SK-MEL-5 (cell line): ENCODE measurements at places on chromosomes 3 and 15.
A peak's percentile ranks its signal among the peaks of the same experiment; 100 is the strongest.

GRCh38 chr3:2655229-2655701 is 454.9 kb downstream of the IL5RA start:
- DNase-seq, result no peak

DNA sequence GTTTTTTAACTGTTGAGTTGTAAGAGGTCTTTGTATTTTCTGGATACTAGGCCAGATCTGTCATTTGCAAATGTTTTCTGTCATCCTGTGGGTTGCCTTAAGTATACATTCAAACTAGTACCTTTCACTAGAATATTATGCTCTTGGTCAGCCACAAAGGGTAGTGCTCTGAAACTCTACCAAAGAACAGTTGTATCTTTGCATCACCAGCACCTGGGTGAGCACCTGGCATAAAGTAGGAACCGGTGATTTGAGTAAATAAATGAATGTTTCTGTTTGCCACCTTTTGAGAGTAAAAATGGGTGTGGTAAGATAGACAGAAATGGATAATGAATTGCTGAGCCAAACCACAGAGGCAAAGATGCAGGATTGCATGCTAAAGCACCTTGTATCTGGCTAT is 98.7 kb downstream of the SLCO3A1 start:
- DNase-seq, result no peak

DNA sequence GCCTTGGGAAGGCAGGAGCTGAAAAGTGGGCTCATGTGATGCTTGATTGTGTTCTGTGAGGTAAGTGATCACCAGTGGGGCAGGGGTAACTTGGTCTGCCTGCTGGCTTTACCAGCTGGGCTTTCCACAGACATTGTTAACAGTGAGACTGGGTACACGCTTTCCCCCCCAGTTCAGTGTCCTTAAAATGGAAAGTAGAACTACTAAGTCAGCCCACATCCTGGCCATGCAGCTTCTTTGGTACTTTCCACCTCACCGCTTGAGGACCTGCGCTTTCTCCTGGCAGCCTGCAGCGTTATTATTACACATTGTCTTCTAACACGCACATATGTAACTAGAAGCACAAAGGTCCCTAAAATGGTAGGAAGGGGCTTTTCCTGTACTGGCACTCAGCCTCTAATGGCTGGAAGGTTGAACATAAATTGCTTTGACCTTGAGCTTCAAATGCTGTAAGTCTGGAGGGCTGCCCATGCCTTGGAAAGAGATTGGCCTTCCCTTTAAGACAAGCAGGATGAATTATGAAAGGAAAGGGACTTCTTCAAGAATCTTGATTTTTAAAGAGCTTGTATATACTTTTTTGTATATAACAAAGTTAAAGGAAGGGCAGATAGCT is 216.1 kb upstream of the ROPN1 start:
- DNase-seq, result no peak

DNA sequence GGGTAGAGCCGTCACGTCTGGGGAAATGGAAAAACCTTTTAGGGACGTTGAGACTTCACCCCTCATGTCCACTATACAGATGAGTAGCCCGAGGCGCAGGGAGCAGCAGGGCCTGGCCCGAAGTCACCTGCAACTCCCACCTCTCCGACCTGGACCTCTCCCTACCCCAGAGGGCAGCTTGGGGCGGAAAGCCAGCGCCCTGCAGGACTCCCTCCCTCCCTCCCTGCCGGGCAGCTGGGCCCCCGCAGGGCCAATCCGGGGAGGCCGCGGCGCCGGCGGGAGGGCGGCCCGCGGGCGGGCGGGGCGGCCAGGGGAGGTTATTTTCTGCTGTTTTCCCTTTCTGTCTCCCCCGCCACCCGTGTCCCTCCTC is 2.0 kb downstream of the WNT7A start:
- no peak for DNase-seq

DNA sequence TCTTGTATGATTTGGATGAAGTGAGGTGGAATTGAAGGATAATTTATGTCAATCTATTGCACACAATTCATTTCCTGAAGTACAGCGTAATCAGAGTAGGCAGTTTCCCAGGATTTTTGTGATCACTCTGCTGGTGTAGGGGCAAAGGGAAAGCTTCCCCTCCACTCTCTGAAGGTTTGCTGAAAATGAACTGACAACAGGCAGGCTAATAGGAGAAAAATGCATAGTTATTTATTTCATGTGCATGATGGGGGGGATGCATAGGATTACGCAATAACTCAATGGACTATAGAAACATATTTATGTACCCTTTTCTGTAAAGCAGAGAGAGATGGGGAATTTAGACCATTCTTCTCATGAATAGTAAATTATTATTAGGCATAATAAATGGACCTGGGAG is 872.9 kb downstream of the NAALADL2 start:
- no peak for DNase-seq

DNA sequence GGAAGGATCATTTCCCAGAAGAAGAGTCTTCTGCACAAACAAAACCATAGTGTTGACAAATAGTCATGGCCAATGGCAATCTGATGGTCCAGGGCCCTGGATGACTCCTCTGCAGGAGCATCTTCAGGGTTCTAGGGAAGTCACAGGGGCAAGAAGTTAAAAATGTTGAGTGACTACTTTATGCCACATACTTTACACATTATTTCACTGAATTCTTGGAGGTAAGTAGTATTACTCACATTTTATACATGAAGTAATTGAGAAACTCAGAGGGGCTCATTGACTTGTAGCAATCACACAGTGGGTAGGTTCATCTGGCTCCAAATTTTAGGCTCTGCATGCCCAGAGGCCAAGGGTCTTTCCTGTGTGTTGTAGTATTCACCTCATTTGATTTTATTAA is 430.2 kb upstream of the MCTP2 start:
- DNase-seq, result no peak

DNA sequence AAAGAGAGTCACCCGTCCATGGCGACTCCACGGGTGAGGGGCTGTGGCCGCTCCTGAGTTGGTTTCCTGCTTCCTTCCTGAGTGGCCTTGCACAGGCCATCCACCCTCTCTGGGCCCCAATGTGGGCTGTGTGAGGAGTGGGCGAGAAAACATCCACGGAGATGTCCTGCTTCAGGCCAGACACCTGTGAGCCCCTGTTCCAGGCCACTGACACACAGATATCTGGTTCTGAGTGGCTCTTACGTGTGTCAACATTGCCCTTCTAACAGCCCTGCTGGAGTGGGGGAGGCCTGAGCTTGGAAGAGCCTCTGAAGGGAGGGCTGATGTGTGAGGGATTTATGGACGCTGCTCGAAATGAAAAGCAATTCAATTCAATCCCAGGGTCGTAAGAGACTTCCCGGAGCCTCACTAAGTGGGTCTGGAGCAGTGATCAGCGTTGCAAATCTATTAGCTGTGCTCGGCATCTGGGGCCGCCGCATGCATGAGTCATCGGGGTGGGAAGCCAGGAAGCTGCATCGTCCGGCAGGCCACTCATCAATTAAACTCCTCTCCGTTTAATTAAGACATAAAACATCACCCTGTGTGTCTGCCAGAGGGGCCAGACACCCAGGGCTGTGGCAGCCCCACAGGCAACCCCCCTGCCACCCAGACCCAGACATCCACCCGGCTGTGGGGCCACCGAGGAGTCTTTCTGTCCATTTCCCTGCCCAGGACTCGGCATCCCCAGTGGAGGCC is 20.0 kb upstream of the PRR23E start:
- DNase-seq, result no peak

GRCh38 chr15:38058596-38059075 is 124.2 kb downstream of the TMCO5A start:
- DNase-seq, result no peak

- peak; percentile 24 for DNase-seq
Observed at GRCh38 chr3:160133757-160134156, 91.5 kb upstream of the C3orf80 start.

GRCh38 chr15:96121086-96121920 is 209.2 kb upstream of the NR2F2 start:
- no peak for DNase-seq

DNA sequence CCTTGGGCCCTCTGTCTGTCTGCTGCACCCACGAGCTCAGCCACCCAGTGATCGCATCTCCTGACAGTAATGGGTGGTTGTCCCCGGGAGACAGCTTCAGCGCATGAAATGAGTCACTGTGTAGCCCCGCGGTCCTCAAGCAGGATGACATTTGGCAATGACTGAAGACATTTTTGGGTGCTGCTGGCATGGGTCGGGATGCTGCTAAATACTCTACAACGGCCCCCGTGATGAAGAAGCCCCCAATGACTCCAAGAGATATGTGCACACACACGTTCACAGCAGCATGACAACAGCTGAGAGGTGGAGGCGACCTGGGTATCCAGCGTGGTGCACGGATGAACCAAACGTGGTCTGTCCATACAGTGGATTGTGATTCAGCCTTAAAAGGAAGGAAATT is 17.4 kb upstream of the ZXDC start:
- DNase-seq, result no peak

- no peak for DNase-seq
Observed at GRCh38 chr3:77799278-77799677, 759.4 kb downstream of the ROBO2 start.

DNA sequence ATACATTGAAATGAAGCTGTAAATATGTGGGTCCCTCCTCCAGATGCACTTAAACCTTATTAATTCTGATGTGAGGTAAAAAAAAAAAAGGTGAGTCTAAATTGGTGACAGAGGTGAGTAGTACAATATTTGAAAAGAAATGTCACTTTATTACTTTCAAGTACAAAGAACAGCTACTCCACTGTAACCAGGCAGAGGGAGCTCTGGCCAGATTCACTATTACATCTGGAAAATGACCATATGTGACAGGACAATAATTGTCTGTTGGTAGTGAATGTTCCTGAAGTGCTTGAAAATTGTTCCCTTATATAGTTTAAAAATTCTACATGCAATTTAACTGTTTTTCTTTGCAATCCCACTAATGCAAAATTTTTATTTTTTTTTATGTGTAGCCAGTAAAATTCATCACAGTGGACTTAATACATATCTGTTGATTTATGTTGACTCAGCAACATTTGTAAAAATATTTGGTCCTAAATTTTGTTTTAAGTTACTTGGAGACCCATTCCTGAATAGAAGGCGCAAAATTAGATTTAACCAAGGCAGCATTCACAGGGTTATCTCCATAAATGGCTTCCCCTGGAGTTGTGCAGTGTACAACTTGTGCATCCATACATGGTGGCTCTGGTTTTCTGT is 231.9 kb upstream of the TBC1D5 start:
- peak; percentile 15 for DNase-seq

- DNase-seq, result no peak
Observed at GRCh38 chr3:56291953-56292352, 176.3 kb downstream of the ERC2 start.

- no peak for DNase-seq
Observed at GRCh38 chr3:24714436-24714835, 219.8 kb upstream of the THRB start.

GRCh38 chr15:92418864-92419263 is 25.2 kb downstream of the ST8SIA2 start:
- no peak for DNase-seq

DNA sequence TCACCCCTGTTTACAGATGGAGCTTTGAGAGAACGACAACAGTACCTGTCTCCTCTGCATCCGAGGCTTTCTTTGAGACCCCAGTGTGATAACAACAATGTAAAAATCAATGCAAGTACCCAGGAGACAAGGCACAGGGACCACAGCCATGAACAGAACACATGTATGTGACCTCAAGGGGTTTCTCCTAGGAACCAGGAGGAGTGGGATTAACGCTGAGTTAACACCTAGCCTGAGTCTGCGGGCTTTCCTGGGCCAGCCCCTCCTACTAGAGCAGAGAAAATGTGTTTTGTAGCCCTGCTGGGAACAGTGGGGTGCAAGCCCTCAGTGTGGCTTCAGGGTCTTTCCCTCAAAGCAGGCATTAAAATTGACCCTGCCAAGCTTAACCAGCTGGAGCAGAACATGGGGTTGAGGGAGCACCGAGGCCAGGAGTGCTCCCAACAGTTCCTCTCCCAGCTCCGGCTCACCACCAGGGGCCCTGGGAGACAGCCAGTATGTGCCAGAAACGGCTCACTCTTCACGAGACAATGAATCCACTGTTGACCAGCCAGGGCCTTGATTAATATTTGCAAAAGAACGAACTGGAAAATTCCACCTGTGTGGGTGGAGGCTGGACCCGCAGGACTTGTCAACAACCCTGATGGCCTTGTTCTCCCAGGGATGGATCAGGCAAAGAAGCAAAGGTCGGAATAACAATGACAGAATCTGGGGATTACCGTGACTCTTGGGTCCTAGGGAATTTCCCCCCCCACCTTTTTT is 3.6 kb downstream of the CHDH start:
- peak; percentile 75 for DNase-seq

DNA sequence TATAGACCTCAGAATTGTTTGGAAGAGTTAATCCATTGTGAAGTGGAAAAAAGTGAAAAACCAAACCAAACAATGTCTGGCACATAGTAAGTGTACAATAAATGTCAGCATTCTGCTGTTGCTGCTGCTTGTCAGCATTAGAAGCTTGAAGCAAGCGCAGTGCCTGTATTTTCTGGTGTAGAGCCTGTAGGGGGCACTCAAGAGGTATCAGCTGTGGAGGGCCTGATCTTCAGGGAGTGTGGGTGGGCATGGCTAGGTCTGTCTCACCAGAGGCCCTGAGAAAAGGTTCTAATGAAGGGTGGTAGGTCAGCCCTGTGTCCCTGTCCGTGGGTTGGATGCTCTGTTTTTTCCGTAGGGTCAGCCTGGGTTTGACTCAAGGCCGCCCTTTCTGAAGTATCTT is 3.6 kb downstream of the ADAMTSL3 start:
- peak; percentile 44 for DNase-seq

GRCh38 chr3:73540969-73541740 is 83.6 kb downstream of the PDZRN3 start:
- no peak for DNase-seq

- no peak for DNase-seq
Observed at GRCh38 chr15:75606711-75607699, 18.5 kb downstream of the SNUPN start.

GRCh38 chr3:45715945-45716344 is 26.7 kb downstream of the SACM1L start:
- DNase-seq, result no peak

- no peak for DNase-seq
Observed at GRCh38 chr3:108178676-108179075, 43.5 kb downstream of the IFT57 start.

- no peak for DNase-seq
Observed at GRCh38 chr3:69121950-69122349, 445 bp downstream of the LMOD3 start.

GRCh38 chr3:46692566-46692990 is 901 bp downstream of the ALS2CL start:
- DNase-seq, result no peak

DNA sequence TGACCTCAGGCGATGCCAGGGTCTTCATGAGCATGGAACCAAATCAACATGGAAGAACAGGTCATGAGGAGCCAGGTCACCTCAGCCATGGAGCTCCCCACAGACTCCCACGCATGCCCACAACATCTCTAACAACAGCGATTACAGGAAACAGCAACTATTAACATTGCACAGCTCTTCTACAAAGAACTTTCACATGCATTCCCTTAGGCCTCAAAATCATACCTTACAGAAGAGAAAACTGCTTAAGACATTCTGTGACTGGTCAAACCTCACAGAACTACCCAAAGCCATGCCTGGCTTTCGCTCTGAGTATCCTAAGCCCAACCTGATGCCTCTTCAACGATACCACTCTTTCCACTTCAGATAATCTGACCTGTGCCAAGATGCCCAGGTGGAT is 117.8 kb downstream of the OXNAD1 start:
- DNase-seq, result no peak

- peak; percentile 67 for DNase-seq
Observed at GRCh38 chr3:29514170-29514569, 233.3 kb downstream of the RBMS3 start.

GRCh38 chr15:36109943-36110658 is 469.3 kb upstream of the CDIN1 start:
- DNase-seq, result no peak
